ENCODE measurements at places on chromosomes 4 and X.

DNA sequence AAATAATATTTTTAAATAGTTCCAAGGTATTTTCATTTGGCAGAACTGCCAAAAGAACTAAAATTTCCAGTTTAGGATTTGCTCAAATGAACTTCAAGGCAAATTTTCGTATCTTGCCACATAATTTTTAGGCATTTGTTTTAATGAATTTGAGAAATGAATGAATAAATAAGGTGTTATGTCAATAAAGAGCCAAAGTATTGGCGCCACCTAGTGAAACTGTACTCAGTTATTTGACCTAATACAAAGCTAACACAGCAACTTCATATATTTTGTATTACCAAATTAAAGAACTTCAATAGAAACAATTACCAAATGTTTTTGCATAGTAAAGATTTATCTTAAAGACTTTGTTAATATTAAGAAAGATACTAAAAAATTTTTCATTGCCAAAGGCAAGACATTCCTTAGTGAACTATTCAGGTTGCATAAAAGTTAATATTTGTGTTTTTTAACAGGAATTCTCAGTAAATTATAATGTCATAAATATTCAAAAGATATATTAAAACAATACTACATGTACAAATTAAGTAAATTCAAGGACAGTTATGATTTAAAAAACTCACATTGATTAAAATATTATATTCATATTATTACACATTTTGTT, 50.3 kb downstream of the STPG2 start:
- no peak for DNase-seq

DNA sequence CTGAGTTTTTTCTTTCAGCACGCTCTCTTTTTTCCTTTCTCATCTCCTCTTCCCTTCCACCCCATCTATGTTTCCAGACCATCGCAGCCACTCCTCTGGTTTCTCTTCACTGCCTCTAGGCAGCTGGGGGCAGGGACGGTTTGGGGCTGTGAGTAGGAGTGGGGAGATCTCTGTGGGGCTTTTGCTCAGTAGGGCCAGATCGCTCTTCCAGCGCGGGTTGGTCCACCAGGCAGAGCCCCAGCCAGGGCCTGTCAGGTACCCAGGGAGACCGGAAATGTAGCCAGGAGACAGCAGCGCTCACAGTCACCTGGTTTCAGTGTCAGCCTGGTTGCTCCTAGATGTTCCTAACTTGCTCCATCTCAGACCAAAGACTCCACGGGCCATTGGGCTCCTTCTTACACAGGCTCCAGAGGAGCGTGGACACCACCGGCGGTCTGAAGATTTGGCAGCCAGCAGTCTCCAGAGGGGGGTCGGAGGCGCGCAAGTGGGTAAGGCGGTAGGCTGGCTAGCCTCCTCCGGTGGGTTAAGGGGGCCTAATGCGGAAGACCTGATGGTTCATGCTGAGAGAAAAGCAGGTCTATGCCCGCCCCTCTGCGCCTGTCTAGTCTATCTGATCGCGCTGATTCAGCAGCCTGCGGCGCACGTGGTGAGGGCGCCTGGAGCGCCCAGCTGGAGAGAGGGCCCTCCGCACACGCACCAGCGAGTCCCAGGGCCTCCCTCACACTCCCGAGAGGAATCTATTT, 1.8 kb downstream of the FGF5 start:
- no peak for DNase-seq

- no peak for DNase-seq
These were observed 277.1 kb upstream of the PRKX start for GRCh38 chrX:3990569-3990968.

GRCh38 chrX:151754047-151754429, 19.5 kb downstream of the CNGA2 start:
- DNase-seq, result no peak

GRCh38 chr4:123526511-123526910, 129.9 kb downstream of the SPRY1 start:
- DNase-seq, result no peak
